ENCODE measurements at places on chromosomes 5 and 9.

- no peak for DNase-seq
These were observed 48.9 kb upstream of the DMRT1 start for GRCh38 chr9:792331-793260.

GRCh38 chr9:120924698-120925534 lies 1.7 kb downstream of the TRAF1 start:
- DNase-seq = peak; percentile 26

GRCh38 chr9:118162716-118163115 lies 458.5 kb downstream of the TLR4 start:
- no peak for DNase-seq

DNA sequence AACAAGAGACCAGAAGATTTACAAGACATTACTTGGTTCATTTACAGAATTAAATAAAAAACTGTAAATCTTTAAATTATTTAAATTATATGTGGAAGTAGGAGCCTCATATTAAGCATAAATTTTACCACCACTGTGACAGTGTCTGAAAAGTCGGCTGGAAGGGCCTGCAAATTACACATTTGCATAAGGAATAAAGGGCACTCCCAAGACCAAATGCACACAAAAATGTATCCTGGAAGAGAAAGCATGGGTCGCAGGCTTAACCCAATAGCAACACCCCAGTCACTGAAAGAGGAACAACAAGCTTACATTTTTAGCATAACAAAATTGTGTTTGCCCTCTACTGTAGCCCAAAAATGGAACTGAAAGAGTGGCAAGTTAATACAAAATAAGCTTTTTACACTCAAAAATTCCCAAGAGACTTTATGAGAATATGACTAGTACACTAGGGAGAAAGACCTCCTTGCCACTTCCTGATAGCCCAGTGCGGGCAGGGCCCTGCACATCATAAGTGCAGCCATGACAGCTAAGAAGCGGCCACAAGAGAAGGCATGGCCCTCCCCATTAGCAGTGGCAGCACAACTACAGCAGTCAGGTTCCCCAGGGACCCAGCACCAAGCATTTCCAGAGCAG lies 482.0 kb downstream of the DTWD2 start:
- peak; percentile 22 for DNase-seq

DNA sequence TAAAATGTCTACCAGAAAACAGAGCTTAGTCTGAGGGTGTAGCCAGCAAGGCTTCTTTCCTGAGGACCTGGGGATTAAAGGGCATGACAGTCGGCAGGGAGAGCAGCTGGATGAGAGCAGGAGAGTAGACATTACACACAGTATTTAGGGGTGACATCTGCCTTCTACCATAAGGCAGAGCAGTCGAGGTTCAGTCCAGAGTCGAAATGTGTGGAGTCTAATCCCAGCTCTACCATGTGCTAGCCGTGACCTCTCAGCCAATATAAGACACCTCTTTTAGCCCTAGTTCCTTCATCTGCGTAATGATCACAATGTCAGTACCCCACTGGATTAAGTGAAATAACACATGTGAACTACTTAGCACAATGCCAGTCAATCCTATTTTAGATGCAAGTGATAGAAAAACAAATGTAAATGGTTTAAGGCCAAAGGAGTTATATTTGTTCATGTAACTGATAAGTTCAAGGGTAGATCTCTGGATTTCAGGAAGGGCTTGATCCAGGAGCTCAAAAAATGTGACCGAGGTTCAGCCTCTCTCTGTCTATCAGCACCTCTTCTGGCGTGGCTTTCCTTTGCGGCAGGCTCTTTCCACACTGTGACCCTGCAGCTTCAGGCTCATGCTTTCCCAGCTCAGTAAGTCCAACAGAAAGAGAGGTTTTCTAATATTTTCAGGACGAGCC lies 16.2 kb upstream of the CPLX2 start:
- DNase-seq = no peak

- no peak for DNase-seq
These were observed 42.8 kb upstream of the NKD2 start for GRCh38 chr5:965604-966344.

DNA sequence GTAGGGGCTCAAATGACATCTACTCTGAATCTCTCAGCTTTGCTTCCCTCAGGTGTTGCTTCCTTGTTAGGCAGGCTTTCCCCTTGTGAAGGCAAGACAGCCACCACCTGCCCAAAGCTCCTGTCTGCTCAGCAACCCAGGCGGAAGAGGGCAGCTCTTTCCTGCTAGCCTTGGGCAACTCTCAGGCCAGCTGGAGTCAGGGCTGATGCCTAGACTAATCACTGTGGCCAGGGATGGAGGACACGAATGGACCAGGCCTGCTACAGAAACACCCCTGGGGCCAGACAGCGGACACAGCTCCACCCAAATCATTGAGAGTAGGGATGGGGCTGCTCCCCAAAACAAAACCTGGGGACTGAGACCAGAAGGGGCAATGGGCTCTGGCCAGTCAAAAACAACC lies 138.0 kb downstream of the MTX3 start:
- no peak for DNase-seq

GRCh38 chr5:123163225-123163876 lies 74.3 kb downstream of the PRDM6 start:
- no peak for DNase-seq

DNA sequence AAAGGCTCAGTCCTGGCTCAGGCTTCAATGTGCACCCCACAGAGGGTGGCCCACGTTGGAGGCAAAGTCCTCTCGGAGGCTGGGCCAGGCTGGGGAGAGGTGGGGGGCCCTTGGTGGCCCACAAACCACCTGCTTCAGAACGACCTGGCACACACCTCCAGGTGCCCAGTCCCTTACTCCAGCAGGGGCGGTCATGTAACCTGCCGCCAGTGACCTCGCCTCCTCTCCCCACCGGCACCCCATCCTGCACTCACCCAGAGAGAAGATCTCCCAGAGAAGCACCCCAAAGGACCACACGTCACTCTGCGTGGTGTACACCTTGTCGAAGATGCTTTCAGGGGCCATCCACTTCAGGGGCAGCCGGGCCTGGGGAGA lies 22.5 kb upstream of the SCGB3A1 start:
- DNase-seq = no peak

DNA sequence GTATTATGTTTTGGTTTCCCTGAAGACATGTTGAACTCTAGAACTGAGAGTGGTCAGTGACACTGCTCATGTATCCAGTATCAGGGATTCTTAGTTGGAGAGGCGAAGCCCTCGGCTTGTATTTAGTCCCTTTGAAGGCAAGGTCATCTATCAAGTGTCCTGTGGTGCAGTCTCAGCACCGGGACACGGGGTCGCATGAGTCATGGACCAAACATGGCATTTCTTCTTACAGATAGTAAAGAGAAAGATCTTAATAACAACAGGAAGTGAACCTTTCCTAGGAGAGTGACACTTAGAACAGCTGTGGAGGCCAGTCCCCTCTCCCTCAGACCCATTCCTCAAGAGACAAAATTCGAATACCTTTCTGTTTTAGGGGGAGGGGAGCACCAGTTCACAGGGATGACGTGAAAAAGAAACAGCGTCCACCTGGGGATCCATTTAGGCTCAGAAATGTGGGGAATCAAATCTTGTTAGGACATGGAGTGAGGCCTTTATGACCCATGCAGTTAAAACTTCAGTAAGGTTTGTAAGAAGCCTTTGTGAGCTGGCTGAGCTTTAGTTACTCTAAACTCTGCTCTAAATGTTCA lies 86.5 kb downstream of the ADGRV1 start:
- no peak for DNase-seq

- no peak for DNase-seq
These were observed 31.9 kb upstream of the CEP120 start for GRCh38 chr5:123455095-123455494.

DNA sequence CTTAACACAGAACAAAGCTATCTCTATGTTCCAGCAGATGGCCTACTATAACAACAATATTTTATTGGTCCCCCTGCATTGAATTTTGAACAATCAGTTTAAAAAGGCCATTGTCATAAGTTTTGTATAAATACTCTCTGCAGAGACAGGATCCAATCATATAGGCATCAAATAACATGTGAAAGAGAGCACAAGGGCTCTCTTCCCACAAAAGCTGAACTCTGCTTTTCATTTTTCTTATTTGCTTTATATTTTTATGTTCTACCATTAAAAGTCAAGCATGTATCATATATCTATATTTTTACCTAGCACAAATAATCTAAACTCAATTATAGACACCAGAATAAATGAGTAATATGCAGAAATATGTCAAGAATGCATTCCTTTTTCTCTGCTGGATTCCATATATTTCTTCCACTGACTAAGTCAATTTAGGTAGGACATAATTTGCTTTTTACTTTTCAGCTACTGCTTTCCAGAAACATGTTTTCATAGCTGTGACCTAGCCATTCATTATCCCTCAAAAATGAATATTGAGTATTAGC lies 143.6 kb downstream of the CDH9 start:
- no peak for DNase-seq

DNA sequence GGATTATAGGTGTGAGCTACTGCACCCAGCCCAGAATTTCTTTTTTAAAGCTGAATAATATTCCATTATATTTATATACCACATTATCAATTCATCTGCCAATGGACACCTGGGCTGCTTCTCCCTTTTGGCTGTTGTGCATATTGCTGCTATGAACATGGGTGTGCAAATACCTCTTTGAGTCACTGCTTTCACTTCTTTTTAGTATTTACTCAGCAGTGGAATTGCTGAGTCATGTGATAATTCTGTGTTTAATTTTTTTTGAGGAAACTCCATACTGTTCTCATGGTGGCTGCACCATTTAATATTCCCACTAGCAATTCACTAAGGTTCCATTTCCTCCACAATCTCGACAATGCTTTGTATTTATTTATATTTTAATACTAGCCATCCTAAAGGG lies 36.1 kb upstream of the KIF4B start:
- no peak for DNase-seq

DNA sequence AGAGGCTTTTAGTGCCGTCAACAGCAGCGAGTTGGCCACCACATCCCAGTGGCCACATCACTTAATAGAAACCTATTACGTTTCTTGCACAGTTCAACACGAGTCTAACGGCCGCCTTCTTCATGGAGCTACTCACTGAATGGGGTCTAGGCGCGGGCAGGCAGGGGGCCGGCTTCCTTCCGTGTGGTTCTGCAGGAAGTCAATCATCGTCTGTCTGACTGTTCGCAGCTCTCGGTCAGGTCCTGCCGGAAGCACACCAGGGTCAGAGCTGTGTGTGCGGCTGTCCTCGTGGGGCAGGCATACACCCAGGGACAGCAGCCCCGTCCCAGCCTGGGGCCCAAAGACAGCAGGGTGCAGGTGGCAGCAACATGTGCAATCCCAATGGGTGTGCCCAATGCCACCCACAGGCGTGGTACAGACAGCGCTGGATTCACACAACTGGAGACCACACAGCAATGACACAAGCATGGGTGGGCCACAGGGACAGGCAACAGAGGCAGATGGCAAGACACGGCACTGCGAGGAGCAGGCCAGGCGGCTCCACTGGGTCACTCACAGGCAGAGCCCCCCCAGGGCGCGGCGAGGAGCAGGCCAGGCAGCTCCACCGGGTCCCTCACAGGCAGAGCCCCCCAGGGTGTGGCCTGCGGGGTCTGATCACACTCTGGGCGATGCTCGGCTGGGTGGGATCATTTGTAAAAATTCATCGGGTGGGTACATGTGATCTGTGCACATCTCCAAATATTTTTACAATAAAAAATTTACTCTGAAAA lies 19.1 kb upstream of the LHX3 start:
- DNase-seq = no peak

DNA sequence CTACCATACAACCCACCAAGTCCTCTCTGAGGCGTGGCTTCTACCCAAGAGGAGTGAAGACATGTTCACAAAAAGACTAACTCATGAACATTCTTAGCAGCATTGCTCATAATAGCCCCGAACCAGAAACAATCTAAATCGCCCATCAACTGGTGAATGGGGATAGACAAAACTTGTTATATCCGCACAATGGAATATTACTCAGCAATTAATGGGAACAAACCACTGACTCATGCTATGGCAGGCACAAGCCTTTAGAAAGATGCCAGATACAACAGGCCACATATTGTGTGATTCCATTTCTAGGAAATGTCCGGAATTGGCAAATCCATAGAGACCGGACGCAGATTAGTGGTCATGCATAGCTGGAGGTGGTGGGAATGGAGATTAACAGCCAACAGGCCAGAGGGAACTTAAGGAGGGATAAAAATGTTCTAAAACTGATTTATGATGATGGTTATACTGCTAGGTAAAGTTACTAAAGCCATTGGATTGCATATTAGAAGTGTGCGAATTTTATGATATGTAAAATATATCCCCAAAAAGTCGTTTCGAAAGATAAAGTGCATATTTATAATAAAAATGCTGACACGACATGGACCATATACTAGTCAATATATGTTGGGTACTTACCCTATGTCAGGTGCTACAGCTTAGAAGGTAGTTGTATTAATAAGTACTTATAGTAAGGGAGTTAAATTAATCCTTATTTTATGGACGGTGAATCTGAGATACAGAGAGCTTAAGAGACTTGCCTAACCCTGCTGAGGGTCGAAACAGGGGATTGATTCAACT lies 55.4 kb downstream of the LHX2 start:
- no peak for DNase-seq

GRCh38 chr9:73680831-73681230 lies 529.2 kb downstream of the ANXA1 start:
- no peak for DNase-seq

GRCh38 chr5:59838067-59838466 lies 55.5 kb downstream of the PDE4D start:
- no peak for DNase-seq

DNA sequence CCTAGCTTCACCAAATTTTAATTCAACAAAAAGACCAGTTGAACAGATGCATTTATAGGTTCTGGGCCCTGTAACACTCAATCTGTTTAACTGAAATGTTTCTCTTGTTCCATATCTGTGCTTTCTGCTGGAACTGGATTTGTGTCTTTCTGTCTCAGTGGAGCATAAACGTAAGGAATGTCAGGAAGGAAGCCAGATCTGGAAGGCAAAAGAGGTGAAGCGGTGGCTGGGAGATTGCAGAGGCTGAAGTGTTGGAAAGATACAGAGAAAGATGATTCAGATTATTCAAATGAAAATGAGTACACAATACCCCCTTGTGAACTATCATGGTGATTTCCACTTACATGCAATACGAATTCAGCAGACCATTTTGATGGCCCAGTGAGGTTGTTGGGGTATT lies 406.8 kb downstream of the BRINP1 start:
- DNase-seq = no peak

- no peak for DNase-seq
These were observed 52.8 kb downstream of the MLLT3 start for GRCh38 chr9:20569525-20569924.

DNA sequence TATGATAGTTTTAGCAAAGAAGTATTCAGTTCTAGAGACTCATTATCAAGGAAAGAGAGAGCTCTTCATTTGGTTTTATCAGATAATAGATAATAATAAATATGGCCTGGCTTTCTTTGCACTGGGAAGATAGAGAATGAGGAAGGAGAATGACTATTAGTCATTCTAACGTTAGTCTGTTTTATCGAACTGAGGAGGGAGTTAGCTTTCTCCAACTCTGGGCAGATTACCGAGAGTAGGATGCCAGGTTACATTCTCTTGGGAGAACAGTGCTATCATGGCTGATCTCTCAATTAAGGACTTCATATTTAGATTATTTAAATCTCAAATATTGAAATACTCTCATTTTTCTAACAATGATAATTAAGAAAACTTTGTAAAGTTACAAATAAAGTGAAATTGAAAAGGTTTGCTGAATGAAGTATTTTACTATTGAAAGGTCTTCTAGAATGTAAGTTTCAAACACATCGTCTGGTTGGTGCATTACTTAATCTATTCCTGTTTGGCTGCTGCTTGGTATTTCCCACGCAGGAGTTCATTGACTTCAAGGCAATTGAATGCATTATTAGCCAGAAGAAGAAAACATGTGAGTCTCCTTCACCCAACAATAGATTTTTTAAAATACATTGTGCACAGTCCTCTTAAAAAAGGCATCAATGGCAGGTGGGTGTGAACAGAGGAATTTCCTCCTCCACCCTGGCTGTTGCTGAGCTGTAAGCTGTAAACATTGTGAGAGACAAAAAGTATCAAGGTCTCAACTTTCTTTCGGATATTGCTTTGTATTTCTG lies 140.8 kb downstream of the C9orf152 start:
- DNase-seq = no peak

All from CD4-positive, alpha-beta T cell treated with Interferon gamma for 1 hour (primary cell).